ENCODE measurements at places on chromosomes 1 and 21. TPM values are rescaled to one million over a fixed set of nuclear protein-coding genes. Genes with fewer than 3 reads are reported as not detected.
A peak's percentile ranks its signal among the peaks of the same experiment; 100 is the strongest.

The KRTAP12-2 gene
- total RNA-seq: not detected

The LIPI gene
- not detected for total RNA-seq

The MYOG gene
- not detected for total RNA-seq

The BNIPL gene
- 0.84 TPM for total RNA-seq

The SLC35F3 gene
- 0.37 TPM for total RNA-seq

The MMP23B gene
- total RNA-seq: 1.6 TPM

GRCh38 chr1:228801068-228801467 lies 65.8 kb downstream of the RHOU start:
- DNase-seq: no peak

DNA sequence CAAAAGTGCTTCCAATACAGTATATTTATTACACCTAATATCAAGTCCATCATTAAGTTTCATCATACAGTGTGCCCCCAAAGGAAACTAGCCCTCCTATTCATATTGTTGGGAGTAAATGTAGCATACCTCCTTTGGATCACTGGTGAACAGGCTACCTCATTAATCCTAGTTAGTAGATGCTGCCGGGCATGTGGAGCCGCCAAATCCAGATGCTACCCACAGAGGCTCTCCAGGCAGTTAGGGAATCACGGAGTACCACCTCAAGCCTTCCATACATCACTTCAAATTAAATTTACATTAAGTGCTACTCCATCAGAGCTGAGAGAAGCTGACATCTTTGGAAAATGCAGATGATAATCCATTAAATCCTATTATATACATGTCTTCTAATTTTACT lies 121.7 kb upstream of the FOXD3 start:
- DNase-seq: no peak

DNA sequence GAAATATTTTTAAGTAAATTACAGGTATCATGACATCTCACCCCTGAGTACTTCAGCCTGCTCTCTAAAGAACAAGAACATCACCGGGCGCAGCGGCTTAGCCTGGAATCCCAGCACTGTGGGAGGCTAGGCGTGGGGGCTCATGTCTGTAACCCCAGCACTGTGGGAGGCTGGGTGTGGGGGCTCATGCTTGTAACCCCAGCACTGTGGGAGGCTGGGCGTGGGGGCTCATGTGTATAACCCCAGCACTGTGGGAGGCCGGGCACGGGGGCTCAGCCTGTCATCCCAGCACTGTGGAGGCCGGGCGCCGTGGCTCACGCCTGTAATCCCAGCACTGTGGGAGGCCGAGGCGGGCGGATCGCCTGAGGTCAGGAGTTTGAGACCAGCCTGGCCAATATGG lies 7.7 kb upstream of the CDK11B start:
- no peak for DNase-seq

GRCh38 chr1:181482001-181482430 lies 1.3 kb upstream of the CACNA1E start:
- no peak for DNase-seq

GRCh38 chr1:56509713-56510641 lies 69.4 kb downstream of the PLPP3 start:
- DNase-seq: peak; percentile 50

- DNase-seq: no peak
Measured at GRCh38 chr1:101366513-101367215, 129.8 kb downstream of the S1PR1 start.

GRCh38 chr1:89800718-89801117 lies 20.1 kb upstream of the LRRC8D start:
- no peak for DNase-seq

GRCh38 chr21:44365967-44366585 lies 12.7 kb downstream of the TRPM2 start:
- DNase-seq: no peak

DNA sequence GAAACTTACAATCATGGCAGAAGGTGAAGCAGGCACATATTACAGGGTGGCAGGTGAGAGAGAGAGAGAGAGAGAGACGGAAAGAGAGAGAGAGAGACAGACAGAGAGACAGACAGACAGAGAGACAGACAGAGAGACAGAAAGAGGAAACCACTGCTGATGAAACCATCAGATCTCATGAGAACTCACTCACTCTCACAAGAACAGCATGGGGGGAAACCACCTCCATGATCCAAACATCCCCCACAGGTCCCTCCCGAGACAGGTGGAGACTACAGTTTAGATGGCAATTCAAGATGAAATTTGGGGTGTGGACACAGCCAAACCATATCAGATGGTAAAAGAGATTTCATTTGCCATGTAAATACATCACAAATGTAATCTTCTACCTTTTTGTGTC lies 708.1 kb downstream of the MRPL39 start:
- DNase-seq: no peak

- DNase-seq: no peak
Measured at GRCh38 chr1:205800427-205800826, 12.6 kb downstream of the SLC41A1 start.

GRCh38 chr1:187862506-187862905 lies 1033.8 kb downstream of the PLA2G4A start:
- DNase-seq: no peak

GRCh38 chr1:32045772-32046171 lies 27.0 kb upstream of the TMEM39B start:
- no peak for DNase-seq

- DNase-seq: no peak
Measured at GRCh38 chr1:55819011-55819410, 603.8 kb upstream of the USP24 start.

DNA sequence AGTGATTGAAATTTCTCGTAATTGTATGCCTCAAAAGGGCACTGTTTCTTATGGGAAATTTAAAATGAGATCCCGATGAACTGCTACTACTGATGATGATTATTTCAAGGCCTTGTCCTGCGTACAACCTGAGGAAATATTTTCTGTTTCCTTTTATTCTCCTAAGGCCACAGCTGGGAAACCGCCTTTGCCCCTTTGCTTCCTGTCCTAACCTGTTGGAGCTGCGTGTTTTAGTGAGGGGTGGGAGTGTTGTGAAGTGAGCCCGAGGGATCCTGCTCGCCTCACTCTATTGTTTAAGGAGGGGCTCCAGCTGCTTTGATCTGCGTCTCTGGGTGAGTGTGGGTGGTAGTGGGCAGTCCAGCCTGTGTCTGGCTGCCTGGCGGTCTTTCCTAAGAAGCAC lies 14.4 kb downstream of the LAMC2 start:
- DNase-seq: no peak

All from liver (tissue), 10 donors.